ENCODE measurements at places on chromosomes 4 and X. TPM values are rescaled to one million over a fixed set of nuclear protein-coding genes. Genes with fewer than 3 reads are reported as not detected.

DNA sequence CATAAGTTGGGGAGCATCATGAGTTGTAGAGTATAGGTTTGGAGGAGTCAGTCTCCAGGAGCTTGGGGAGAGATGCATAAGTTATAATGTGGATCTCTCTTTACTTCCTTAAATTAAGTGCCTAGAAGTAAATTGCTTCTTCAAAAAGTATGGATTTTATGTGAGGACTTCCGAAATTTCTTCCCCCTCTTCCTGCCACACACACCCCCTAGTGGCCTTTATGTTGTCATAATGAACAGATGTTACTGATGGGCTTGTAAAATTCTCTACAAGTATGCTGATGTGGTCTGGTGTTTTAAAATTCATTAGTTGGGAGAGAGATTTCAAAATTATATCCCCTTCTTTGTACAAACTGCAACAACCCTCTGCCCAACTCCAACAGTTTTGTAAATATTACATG lies 2.3 kb upstream of the METTL14 start:
- H3K27ac ChIP-seq = no peak overlapping the region
- H3K4me3 ChIP-seq = no peak overlapping the region
- H3K27me3 ChIP-seq = no peaks in the 10 kb centered on the region
- H3K36me3 ChIP-seq = peaks cover 1% of the 10 kb centered on the region
- H3K4me1 ChIP-seq = peaks cover 7% of the 10 kb centered on the region
- peak; percentile 55 for DNase-seq

The SPOCK3 gene
- under 0.01 TPM for total RNA-seq

The NLGN4X gene
- under 0.01 TPM for total RNA-seq

DNA sequence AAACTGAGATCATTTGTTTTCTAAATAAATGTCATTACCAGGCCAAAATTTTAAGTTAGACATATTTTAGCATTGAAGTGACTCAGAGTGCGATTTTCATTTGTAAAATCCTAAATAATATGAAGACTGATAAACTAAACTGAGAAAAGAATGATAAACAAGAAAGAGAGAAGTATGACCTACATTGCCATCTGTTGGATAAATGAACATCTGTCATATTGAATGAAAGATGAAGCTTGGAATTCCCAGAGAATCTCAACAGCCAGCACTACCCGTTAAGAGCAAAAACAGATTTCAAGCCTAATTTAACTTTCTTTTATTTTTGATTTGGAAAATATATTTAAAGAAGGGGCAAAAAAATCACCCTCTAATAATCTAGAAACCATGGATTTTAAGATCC lies 591.0 kb upstream of the ATOH1 start:
- DNase-seq = no peak
- H3K4me3 ChIP-seq = no peak overlapping the region
- H3K4me1 ChIP-seq = no peaks in the 10 kb centered on the region

The REPS2 gene
- total RNA-seq = 0.50 TPM

DNA sequence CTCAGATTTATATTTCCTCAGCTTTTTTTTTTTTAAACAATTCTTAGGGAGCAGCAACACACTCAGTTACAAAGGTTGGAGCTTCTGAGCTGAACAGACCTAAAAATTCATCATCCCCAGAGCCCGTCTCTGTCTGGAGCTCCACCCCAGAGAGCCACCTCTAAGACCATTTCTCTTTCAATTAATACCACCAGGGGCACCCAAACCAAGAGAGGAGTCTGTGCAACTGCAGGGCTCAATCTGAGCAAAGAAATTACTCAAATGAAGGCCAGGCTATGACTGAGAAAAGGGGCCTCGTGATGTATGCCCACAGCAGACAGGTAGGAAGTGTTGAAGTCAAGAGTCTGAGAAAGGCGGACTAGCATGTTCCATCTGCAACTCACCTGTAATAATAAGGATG lies 95.5 kb downstream of the C4orf51 start:
- no peak overlapping the region for H3K4me3 ChIP-seq
- H3K4me1 ChIP-seq = no peaks in the 10 kb centered on the region
- H3K36me3 ChIP-seq = peaks cover 1% of the 10 kb centered on the region
- H3K27ac ChIP-seq = no peak overlapping the region
- no peak for DNase-seq

The EPHA5 gene
- under 0.01 TPM for total RNA-seq

The LPAR4 gene
- 0.50 TPM for total RNA-seq

- DNase-seq = no peak
- no peaks in the 10 kb centered on the region for H3K36me3 ChIP-seq
- no peak overlapping the region for H3K4me3 ChIP-seq
- H3K27me3 ChIP-seq = no peaks in the 10 kb centered on the region
Measured at GRCh38 chr4:53161787-53162433, 204.0 kb downstream of the SCFD2 start.

GRCh38 chrX:125954236-125954635 lies 211.9 kb downstream of the DCAF12L2 start:
- DNase-seq = no peak
- no peak overlapping the region for H3K27ac ChIP-seq
- no peaks in the 10 kb centered on the region for H3K27me3 ChIP-seq
- no peaks in the 10 kb centered on the region for H3K4me1 ChIP-seq

DNA sequence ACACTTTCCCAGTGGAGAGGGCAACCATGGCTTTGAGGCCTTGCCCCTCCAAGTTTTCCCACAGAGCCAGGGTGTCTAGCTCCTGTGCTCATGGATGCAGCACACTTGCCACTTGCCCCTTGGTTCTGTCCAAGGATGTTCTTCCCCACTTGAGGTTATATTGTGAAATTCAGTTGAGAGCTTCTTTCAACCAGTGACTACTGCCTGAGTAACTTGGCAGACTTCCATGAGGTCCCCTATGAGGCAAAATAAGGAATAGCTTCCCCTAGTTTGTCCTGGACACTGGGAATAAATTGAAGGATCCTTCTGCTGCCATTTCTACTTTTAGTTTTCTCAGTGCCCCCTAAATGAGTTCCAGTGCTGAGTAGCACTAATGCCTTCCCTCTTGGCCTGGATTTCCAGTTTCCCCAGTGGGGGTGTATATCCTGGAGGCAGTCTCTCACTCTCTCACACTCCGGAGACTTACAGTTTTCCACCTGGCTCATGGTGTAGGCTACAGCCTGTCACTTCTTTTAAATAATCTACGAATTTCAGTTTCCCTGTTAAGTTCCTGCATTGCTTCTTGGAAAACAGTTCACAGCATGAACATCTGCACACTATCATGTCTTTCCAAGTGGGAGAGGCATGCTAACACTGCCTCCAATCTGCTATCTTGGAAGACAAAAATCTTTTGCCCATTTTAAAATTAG lies 36.4 kb upstream of the ADH4 start:
- H3K27ac ChIP-seq = no peak overlapping the region
- DNase-seq = peak; percentile 87

GRCh38 chr4:114076899-114077570 lies 97.6 kb upstream of the ARSJ start:
- peak; percentile 74 for DNase-seq
- H3K27ac ChIP-seq = peak overlapping the region; percentile 49
- no peak overlapping the region for H3K4me3 ChIP-seq
- no peaks in the 10 kb centered on the region for H3K27me3 ChIP-seq

GRCh38 chrX:50920132-50920531 lies 9.6 kb downstream of the BMP15 start:
- H3K36me3 ChIP-seq = no peaks in the 10 kb centered on the region
- H3K27me3 ChIP-seq = no peaks in the 10 kb centered on the region
- H3K4me3 ChIP-seq = no peak overlapping the region
- H3K4me1 ChIP-seq = no peaks in the 10 kb centered on the region
- no peak overlapping the region for H3K27ac ChIP-seq
- peak; percentile 6 for DNase-seq

The SPATA4 gene
- total RNA-seq = 0.66 TPM

DNA sequence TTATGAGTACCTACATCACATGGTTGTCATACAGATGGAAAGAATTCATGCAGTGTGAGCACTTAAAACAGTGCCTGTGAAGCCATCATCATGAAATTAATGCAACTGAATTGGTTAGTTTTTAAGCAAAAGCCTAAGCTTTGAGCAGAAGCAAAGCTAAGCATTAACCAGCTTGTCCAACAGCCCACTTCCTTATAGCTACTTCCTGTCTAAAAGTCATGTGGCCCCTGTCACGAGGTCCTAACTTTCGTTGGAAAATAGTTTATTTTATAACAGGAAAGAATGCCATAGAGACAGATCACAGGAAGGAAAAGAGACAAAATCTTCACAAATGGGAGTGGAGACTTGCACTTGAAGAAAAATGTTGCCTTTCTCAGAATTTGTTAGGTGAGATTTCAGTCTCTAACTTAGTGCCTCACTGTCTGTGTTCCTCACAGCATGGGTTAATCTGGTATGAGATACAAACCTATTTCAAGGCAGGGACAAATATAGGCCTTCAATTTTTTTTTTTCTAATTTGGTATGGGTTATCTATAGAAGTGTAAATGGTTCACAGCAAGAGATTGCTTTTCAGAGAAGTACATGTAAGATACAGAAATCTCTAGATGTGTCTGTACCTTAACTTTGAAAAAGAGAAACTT lies 27.7 kb upstream of the VCX start:
- H3K4me3 ChIP-seq = no peak overlapping the region
- H3K27ac ChIP-seq = no peak overlapping the region
- no peaks in the 10 kb centered on the region for H3K36me3 ChIP-seq
- no peaks in the 10 kb centered on the region for H3K4me1 ChIP-seq
- DNase-seq = no peak

DNA sequence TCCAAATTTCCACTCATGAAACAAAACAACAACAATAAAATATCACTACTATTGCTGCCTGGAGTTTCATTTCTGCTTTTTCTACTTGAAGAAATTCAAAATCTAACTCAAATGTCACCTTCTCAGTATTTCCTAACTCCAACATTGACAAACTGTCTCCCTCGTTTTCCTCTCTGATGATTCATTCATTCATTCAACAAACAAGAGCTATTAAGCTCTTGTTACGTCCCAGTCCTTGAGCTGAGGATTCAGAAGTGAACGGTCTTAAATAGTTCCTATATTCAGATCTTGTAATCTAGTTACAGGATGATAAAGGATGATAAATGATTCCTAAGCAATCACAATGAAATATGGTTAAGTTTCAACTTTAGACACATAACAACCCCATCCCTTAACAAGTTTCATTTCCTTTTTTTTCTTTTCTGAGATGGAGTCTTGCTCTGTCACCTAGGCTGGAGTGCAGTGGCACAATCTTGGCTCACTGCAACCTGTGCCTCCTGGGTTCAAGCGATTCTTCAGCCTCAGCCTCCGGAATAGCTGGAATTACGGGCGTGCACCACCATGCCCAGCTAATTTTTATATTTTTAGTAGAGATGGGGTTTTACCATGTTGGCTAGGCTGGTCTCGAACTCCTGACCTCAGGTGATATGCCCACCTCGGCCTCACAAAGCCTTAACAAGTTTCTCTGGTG lies 1.7 kb downstream of the SLC9B2 start:
- H3K27me3 ChIP-seq = no peaks in the 10 kb centered on the region
- peak overlapping the region; percentile 91 for H3K27ac ChIP-seq
- peaks cover 5% of the 10 kb centered on the region for H3K4me1 ChIP-seq

- DNase-seq = no peak
- H3K27ac ChIP-seq = no peak overlapping the region
- peaks cover 25% of the 10 kb centered on the region for H3K27me3 ChIP-seq
- H3K36me3 ChIP-seq = no peaks in the 10 kb centered on the region
- no peaks in the 10 kb centered on the region for H3K4me1 ChIP-seq
Measured at GRCh38 chr4:114595207-114595606, 3.4 kb upstream of the UGT8 start.

DNA sequence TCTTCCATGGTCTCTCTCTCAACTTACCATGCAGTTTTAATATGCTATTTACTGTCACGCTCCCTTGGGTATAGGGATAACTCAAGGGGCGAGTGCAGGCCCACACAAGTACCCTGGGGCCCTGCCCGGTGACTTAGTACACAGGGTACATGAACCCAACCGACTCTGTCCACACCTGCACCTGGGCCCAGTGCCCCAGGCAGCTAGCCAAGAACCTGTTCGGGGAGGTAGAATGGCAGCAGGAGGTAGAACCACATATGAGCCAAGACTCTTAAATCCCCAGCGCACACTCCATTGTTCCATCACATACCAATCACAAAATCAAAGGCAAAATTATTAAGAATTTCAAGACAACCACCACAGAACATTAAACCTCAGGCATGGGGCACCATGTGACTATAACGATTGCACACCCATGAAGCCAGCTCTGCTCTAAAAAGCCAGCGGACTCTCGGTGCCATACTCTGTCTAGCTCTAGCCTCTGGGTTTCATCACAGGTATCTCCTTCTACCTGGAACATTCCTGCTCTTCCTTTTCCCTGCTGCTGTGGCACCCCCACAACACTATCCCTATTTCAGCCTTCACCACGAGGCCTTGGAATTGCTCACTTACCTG lies 14.6 kb downstream of the PHF8 start:
- H3K4me3 ChIP-seq = no peak overlapping the region
- no peaks in the 10 kb centered on the region for H3K27me3 ChIP-seq
- no peaks in the 10 kb centered on the region for H3K4me1 ChIP-seq
- H3K27ac ChIP-seq = no peak overlapping the region
- no peak for DNase-seq

DNA sequence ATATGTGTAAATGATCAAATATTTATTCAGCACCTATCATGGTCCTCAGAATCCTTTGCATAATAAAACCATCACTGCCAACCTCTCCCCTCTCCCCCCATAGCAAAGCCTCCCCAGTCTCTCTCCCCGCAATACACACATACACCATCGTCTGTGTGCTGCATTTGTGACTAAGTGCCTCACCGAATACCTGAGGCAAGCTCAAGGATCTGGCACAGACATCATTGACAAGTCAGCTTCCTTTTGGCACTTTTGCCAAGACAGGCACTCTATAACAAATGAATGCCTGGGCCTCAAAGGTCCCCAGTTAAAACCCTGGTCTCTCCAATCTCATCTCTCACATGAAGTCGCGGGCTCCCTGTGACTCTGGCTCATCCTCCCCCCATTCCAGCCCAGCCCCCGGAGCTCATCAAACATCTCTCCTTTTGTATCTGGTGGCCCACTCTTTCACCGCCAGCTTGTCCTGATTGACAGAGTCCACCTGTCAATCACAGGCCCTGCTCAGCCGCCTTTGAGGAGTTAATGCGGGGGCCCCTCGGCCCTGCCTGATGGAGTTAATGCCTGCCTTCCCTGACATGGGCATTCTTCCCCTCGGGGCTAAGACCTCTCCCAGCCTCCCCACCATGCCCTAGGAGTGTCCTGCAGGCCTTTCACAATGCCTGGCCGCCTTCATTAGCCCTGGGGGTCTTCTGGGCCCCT lies 135.8 kb upstream of the ATP6AP2 start:
- no peaks in the 10 kb centered on the region for H3K27me3 ChIP-seq
- no peaks in the 10 kb centered on the region for H3K4me1 ChIP-seq
- DNase-seq = no peak
- no peak overlapping the region for H3K4me3 ChIP-seq
- H3K36me3 ChIP-seq = no peaks in the 10 kb centered on the region
- H3K27ac ChIP-seq = no peak overlapping the region

The KLHL34 gene
- not detected for total RNA-seq

Data from fibroblast of lung (primary cell).